Eye (tissue), 1 donor: ENCODE measurements at places on chromosomes 4 and X.

- DNase-seq: no peak
Measured at GRCh38 chrX:148466292-148466691, 34.1 kb upstream of the AFF2 start.

GRCh38 chr4:114654592-114654991, 56.0 kb downstream of the UGT8 start:
- DNase-seq: no peak

DNA sequence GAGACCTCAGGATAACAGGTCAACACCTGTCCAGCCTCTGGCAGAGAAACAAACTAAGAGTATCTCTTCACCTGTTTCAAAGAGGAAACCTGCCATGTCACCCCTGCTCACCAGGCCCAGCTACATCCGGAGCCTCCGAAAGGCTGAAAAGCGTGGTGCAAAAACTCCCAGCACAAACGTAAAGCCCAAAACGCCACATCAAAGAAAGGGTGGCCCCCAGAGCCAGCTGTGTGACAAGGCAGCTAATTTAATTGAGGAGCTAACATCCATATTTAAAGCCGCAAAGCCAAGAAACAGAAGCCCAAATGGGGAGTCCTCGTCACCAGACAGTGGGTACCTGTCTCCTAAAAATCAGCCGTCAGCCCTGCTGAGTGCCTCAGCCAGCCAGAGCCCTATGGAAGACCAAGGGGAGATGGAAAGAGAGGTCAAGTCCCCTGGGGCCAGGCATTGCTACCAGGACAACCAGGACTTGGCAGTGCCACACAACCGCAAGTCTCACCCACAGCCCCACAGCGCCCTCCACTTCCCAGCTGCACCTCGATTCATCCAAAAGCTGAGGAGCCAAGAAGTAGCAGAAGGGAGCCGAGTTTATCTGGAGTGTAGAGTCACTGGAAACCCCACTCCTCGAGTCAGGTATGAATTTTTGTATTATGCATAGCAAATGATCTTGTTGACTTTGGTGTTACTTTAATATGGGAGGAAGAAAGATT, 15.1 kb downstream of the PALLD start:
- no peak for DNase-seq

GRCh38 chr4:185797018-185797417, 15.0 kb downstream of the SORBS2 start:
- no peak for DNase-seq

DNA sequence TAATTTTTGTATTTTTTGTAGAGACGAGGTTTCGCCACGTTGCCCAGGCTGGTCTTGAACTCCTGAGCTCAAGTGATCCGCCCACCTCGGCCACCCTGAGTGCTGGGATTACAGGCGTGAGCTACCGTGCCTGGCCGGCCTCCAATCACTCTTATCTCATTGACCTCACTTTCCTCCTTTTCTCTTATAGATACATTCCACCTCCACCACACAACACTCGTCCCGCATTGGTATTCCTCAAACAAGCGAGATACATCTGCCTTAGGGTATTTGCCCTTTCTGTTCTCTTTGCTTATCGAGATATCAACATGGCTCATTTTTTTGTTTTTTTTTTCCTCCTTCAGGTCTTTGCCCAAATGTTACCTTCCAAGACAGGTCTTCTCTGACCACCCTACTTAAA, 1.8 kb upstream of the PRPS1 start:
- no peak for DNase-seq

DNA sequence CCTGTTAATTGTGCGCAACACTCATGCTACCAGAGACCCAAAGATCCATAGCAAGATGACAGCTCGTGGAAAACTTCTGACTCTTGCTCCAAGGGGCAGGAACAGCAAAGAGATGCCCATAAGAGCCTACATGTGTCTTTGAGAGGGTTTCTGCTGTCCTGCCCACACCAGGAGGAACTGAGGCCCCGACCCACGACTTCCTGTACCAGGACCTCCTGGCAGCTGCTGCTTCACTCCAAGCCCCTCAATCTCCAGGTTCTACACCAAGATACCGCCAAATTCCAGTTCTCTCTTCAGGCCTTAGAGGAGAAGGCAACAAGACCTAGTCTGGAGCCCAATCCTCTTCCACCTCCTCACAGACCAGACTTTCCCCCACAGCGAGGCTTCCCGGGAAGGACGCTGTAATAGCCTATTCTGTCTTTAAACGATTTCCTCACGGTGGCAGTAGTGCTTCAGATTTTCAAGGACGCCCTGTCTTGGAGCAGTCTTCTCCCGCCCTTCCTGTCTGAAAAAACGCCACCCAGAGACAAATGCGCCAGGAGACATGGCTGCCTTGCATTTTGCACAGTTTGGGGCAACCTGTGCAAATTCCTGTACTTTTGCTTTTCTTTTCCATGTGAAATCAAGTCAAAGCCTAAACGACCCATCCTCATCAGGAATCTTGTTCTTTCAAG, 230.2 kb upstream of the STK26 start:
- no peak for DNase-seq

DNA sequence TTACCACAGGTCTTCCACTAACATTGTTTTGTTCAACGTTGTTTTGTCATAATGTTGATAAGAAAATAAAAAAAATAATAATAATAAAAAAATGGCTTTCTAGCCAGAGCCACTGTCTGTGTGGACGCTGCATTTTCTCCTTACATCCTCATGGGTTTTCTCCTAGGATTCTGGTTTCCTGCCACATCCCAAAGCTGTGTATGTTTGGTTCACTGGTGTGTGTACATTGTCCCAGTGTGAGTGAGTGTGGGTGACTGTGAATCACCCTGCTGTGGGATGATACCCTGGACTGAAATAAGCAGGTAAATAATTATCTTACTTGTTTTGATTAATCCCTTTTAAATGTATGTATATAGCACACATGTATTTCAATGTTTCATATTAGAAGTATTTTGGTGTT, 2154.4 kb upstream of the AGA start:
- no peak for DNase-seq

- no peak for DNase-seq
Measured at GRCh38 chr4:6747294-6748051, 31.5 kb downstream of the BLOC1S4 start.
